ENCODE measurements at places on chromosomes 3 and 15. TPM values are rescaled to one million over a fixed set of nuclear protein-coding genes. Genes with fewer than 3 reads are reported as not detected.

GRCh38 chr3:124785973-124786372, 55.7 kb downstream of the UMPS start:
- no peak for DNase-seq

SEMA3G gene
- total RNA-seq: 14.0 TPM

KLF15 gene
- total RNA-seq: 12.1 TPM

- DNase-seq: peak; percentile 87
Observed at GRCh38 chr3:42683875-42684598, 1.3 kb upstream of the KLHL40 start.

LSAMP gene
- 7.7 TPM for total RNA-seq

GRCh38 chr3:67661089-67661488, 6.7 kb upstream of the SUCLG2 start:
- peak; percentile 22 for DNase-seq

- DNase-seq: no peak
Observed at GRCh38 chr3:89268059-89268458, 160.6 kb downstream of the EPHA3 start.

DNA sequence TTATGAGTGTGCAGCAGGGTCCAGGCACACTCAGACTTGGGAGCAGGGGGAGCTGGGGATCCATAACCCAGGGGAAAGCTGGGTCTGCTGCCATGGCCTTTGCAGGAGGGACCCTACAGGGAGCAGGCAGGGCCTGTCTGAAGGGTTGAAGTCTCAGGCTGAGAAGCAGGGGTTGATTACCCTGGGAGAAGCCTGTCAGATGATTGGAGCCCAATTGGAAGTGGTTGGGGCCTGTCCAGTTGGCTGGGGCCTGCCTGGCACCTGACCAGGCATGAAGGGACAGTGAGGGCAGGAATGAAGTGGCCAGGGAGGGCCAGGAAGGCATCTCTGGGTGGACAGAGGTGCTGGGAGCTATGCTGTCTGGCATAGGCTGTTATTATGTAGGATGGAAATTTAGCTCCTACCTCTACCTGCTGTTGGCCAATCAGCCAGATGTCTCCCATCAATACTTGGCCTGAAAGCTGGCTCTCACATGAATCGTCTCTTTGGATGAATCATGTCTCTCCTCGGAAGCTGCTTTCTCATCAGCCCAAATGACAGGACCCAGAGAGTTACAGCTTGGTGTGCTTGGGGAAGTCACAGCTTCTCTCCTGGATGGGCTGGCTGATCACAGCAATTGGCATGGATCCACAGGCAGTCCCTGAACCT, 27.4 kb upstream of the SLCO2A1 start:
- no peak for DNase-seq

Measured in tongue (tissue), 3 donors.